ENCODE measurements at places on chromosomes 5 and 9.

DNA sequence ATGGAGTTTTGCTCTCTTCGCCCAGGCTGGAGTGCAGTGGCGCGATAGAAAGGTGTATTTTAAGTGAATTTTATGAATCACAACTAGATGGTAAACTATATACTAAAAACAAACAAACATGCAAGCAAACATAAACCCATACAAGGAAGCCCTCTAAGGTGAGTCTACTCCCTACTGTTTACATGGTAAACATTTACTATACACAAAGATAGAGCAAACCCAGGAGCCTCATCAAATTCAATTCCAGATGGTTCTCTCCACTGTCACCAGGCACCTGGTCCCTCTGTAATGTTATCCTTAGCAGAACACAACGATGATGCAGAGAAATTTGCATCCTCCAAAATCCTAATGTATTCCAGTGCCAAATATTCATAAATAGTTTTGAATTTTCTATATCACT is 17.9 kb downstream of the ANKH start:
- DNase-seq = no peak

DNA sequence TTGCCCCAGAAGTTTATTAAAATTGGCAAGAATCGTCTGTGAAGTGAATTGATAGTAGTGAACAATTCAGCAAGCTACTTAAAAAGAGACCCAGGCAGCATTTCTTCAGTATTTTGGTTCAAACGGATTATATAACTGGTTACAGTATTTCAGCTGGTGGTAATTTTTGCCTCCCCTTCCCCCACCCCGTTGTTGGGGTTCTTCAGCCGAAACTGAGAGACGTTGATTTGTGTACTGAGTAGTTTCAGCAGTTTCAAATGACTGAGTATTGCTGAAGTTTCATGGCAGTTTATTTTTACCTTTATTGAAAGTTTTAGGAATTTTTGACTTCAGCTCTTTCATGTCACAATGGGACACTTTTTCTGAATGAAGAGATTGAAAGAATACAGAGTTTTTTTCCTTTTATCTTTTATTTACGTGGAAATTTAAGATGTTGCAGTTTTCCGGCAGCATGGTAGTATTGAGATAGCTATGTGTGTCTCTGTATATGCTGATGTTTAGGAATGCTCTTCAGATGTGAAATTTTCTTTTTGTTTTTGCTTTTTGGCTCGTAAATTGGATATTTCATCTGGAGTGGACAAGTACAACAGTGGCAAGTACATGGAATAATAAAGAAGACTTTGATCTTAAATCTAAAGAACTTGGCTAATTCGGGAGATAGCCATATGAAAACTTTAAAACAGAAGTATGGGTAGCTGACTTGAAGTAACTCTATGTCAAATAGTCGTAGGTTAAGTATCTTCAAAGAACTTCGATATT is 1.9 kb downstream of the GPBP1 start:
- peak; percentile 46 for DNase-seq

DNA sequence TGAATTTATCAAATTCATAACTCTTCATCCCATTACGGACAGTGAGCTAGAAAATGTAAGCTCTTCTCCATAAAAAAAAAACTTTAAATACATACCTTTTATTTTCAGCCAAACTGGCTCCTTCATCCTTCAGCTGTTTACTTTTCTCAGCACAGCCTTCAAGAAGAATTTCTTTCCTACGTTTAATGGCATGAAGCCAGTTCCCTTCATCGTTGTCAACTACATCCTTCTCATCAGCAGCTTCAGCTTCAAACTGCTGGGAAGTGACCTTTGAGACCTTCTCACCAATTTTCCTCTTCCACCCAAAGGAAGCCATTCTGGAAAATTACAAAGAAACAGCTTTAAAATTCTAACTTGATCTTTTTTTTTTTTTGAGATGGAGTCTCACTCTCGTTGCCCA is 9.1 kb downstream of the TTC33 start:
- DNase-seq = no peak

DNA sequence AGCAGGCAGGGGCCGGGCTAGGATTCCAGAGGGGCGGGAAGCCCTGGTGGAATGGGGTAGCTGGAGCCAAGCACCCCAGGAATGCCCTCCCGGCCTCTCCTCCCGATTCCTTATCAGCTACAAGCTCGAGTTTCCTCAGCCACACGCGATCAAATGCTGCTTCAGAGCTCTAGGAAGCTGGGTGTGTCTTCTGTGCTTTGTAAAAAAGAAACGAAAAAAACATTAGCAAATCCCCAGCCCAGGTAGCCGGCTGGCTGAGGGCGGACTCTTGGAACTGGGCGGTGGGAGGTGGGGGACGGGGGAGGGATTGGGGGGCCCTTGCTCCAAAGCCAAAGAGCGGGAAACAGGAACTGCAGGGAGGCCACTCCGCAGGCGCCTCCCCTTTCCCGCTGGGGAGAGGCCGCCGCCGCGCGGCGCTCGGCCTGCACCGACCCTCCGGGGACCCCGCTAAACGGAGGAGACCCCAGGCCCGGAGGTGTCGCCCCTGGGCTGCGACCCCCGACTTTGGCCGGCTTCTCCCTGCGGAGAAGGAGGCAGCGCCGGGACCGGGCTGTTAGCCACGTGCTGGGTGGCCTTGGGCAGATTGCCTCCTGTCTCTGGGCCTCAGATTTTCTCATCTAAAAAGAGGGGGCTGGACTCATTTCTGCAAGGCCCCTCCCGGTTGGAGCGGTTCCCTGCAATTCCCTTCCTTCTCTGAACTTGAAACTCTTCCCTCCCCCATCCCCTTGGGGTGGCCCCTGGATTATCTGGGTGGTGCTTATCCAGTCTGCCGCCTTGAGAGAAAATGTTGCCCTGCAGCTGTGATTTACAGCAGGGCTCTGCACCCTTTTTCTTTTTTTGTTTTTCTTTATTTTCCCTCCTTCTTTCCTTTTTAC is 40.9 kb upstream of the FABP6 start:
- peak; percentile 84 for DNase-seq

DNA sequence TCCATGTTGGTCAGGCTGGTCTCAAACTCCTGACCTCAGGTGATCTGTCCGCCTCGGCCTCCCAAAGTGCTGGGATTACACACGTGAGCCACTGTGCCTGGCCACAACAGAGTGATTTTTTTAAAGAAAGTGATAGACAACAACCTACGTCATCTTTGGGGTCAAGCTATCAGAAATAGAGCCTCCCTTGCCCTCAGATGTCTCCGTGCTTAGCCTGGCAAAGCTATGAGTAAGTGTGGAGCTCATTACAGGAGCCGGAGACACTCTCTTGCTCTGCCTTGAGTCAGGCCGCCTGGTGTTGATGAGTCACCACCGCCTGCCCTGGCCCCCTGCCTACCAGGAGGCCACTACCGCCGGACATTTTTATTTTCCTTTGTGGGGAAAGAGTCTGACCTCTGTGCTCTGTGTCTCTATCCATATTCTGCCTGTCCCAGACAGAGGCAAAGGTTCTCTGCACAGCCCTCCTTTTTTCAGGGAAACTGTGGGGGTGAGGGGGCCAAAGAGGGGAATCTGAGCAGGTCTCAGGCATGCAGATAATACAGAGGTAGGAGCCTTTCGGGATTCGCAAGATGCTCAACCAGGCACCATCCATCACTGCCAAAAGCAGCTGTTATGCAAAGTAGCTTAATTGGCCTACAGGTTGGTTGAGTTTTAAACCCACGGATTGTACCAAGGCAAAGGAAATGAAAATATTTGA is 123.7 kb upstream of the CPEB4 start:
- peak; percentile 65 for DNase-seq

DNA sequence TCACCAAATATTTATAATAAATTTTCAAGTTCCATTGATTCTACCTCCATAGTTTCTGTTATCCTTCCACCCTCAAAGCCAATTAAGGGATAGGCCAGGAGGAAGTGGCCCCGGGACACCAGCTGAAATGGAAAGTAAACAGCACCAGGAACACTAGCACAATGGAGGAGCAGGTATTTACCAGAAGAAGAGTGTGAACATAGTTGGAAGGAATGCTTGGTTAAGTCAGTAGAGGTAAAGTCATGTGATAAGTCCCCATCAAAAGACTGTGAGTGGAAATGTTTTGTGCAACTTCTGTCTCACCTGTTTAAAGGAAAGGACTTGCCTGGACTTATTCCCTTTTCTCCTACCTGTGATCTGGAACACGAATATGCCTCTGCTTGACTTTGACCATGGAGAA is 146.7 kb upstream of the RAI14 start:
- no peak for DNase-seq

GRCh38 chr5:83245037-83245436 is 167.7 kb downstream of the XRCC4 start:
- DNase-seq = no peak

- DNase-seq = no peak
Observed at GRCh38 chr9:115204904-115205453, 87.0 kb upstream of the TNC start.

GRCh38 chr9:99870126-99870525 is 36.3 kb upstream of the STX17 start:
- DNase-seq = no peak

- no peak for DNase-seq
Observed at GRCh38 chr5:53928641-53929040, 368.2 kb downstream of the NDUFS4 start.

- no peak for DNase-seq
Observed at GRCh38 chr5:154653764-154654485, 101.3 kb upstream of the LARP1 start.

DNA sequence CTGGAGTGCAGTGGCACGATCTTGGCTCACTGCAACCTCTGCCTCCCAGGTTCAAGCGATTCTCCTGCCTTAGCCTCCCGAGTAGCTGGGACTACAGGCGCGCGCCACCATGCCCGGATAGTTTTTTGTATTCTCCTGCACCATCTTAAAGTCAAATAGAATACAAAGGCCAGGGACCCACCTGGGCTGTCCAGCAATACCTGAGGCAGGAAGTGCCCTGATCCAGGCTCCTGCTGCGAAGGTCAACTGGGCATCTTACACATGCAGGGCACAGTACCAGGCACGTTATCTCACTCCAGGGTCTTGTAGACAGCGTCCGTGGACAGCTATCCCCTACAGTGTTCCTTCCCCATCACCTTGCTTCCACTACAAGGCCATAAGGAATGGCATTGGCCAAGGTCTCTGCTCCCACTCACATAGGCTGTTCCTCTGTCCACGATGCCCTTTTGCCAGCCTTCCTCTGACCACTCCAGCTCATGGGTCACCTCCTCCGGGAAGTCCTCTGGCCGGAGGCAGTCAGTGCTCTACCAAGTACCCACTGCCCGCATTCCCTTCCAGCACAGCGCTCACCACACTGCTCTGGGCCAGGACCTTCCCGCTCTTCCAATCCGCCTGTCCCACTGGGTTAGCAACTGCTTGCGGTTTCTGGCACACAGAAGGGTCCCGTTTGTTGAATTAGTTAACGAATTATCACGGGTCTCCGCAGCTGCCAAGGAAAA is 978 bp downstream of the P4HA2 start:
- no peak for DNase-seq

GRCh38 chr9:83034026-83034425 is 28.9 kb downstream of the RASEF start:
- DNase-seq = no peak

- no peak for DNase-seq
Observed at GRCh38 chr9:35930521-35930920, 21.2 kb downstream of the SPAAR start.

- DNase-seq = peak; percentile 86
Observed at GRCh38 chr5:171418982-171419687, at the start of gene FGF18. FGF18 (plus strand) TSS chr5:171419647; CDS start chr5:171420200, 553 bp downstream.

DNA sequence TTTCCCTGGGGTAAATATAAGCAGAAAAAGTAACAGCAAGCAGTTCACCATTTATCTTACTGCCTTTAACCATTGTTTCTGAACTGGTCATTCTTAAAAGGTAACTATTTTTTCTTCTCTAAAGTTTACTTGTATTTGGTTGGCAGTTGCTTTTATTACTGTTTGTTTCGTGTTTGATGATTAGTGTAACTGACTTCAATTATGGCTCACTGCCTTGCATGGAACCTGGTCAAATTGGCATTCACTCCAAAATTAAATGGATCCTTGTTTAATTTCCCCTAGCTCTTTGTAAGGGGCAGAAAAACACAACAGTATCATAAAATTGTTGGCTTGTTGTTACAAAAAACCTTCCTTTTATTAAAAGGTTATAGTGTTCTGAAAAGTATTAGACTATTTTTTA is 1723.9 kb upstream of the CDH6 start:
- no peak for DNase-seq

DNA sequence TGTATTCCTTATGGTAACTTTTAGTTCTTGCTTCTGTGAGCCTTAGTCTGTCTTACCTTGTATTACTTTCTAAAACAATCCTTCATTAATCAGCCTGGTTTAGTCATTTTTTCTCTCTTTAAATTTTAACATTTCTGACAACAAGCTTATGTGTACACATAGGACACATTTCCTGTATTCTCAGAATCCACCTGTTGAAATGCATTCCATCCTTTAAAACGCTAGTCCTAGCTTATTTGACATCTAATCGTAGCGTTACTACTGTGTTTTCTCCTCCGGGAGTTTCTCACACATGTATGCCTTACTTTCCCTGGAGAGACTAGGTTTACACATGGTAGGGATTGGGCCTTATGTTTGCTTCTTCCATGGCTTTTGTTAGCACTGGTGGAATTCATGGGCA is 3.8 kb downstream of the TARS1 start:
- no peak for DNase-seq

- no peak for DNase-seq
Observed at GRCh38 chr5:119354537-119355243, 1.1 kb upstream of the TNFAIP8 start.

- DNase-seq = no peak
Observed at GRCh38 chr5:172322028-172322965, 38.7 kb upstream of the UBTD2 start.

DNA sequence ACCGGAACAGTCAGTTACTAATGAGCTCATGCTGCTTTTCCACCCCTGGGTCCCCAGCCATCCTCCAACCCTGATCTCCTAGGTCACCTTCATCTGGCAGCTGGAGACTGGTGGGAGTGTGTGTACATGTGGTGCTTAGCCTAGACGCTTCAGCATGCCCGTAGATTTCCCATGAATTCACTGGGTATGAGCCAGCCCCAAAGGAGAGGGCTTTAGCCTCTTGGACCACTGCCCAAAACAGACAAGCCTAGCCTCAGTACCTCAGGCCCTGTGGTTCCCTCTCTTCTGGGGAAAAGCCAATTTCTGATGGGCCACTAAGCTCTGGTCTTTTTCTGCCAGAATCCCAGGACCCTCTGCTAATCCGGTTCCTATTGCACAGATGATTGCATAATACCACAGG is 48.0 kb upstream of the ASTN2 start:
- DNase-seq = peak; percentile 54

DNA sequence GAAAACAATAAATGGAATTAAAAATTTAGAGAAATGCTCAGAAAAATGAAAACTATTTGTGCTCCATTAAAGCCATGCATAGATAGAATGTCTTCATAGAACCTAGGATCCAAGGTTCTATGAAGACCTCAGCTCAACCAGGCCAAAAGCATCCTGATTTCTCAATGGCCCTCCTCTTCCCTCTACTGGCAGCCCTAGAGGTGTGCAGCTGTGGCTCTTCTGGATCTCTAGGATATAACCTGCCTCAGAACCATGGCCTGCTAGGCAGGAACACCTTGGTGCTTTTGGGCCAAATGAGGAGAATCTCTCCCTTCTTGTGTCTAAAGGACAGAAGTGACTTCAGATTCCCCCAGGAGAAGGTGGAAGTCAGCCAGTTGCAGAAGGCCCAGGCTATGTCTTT is 15.1 kb downstream of the IFNA1 start:
- DNase-seq = no peak
